ENCODE measurements at places on chromosomes 13 and 19. TPM values are rescaled to one million over a fixed set of nuclear protein-coding genes. Genes with fewer than 3 reads are reported as not detected.

Gene CFAP97D2
- not detected for total RNA-seq

Gene LILRA6
- not detected for total RNA-seq

Gene TLE2
- 32.8 TPM for total RNA-seq

Gene LILRB5
- not detected for total RNA-seq

Gene FBN3
- total RNA-seq: not detected

Gene EID2
- 11.4 TPM for total RNA-seq

Gene RAB4B
- total RNA-seq: 40.1 TPM

Gene PGLYRP1
- not detected for total RNA-seq

Gene ZNF737
- 12.8 TPM for total RNA-seq

Gene MAST3
- total RNA-seq: 8.3 TPM

Gene CGB2
- total RNA-seq: not detected

Gene CYP2A6
- total RNA-seq: not detected

Gene ACP7
- total RNA-seq: not detected

Gene MBNL2
- 110 TPM for total RNA-seq

Gene DOHH
- 28.7 TPM for total RNA-seq

Gene TINCR
- not detected for total RNA-seq

Gene U2AF1L4
- total RNA-seq: 5.6 TPM

Gene SHANK1
- total RNA-seq: 2.0 TPM

Gene IL17D
- total RNA-seq: 10.6 TPM

Gene DDX39A
- 117 TPM for total RNA-seq

Gene MAB21L1
- not detected for total RNA-seq

Gene ZNF763
- total RNA-seq: 6.7 TPM

Gene SMIM44
- not detected for total RNA-seq

Gene DAND5
- 0.05 TPM for total RNA-seq

Gene MIA
- not detected for total RNA-seq

Gene SIGLEC14
- 0.44 TPM for total RNA-seq

Gene ALOX5AP
- not detected for total RNA-seq

Gene LGALS14
- total RNA-seq: not detected

Gene DHDH
- total RNA-seq: not detected

Gene ZNF653
- 5.0 TPM for total RNA-seq

Gene DCT
- total RNA-seq: not detected

Gene MAMSTR
- 0.29 TPM for total RNA-seq

Gene CEACAM16
- total RNA-seq: not detected

Gene FUT2
- total RNA-seq: not detected

Gene ZNF534
- not detected for total RNA-seq

Gene DNAAF3
- total RNA-seq: 1.6 TPM

Gene TLE5
- 343 TPM for total RNA-seq

Gene FGF9
- total RNA-seq: not detected

Gene EDDM13
- total RNA-seq: 0.82 TPM

Gene ZNF841
- 14.8 TPM for total RNA-seq

Gene ZNF844
- 2.2 TPM for total RNA-seq

Gene FLT3LG
- total RNA-seq: 4.4 TPM

Gene ZNF709
- 1.7 TPM for total RNA-seq

Gene COX6B2
- total RNA-seq: not detected

Gene ZNF99
- not detected for total RNA-seq

Gene PSG2
- not detected for total RNA-seq

Gene KLHL1
- total RNA-seq: 0.34 TPM

Gene VSTM1
- not detected for total RNA-seq

Gene TEX26
- not detected for total RNA-seq

Gene YIPF2
- 44.3 TPM for total RNA-seq

Gene PSG6
- not detected for total RNA-seq

Measured in glomerular endothelial cell (primary cell).